ENCODE measurements at places on chromosomes 2 and 18.

GRCh38 chr18:5693699-5694294, 150.0 kb upstream of the EPB41L3 start:
- DNase-seq, result peak; percentile 56

DNA sequence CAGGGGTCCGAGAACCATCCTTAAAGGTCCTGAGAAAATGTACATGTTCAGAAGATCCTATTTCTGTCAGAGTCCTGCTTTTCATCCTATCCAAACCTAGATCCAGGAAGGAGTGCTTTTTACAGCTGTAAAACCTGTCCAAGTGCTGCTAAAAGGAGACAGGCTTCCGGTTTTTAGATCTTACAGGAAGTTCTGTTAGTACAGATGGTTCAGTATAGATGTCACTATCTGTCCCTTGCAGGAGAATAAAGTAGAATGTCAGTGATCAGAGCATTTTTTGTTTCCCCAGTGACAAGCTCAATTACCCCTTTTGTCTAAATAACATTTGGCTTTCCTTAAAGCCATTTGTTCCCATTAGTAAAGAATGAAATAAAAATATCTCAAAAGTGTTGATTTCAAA, 98.3 kb downstream of the NRP2 start:
- no peak for DNase-seq

GRCh38 chr2:23397478-23397877, 12.5 kb downstream of the KLHL29 start:
- DNase-seq, result no peak

GRCh38 chr2:202327858-202328257, 48.3 kb upstream of the BMPR2 start:
- DNase-seq, result no peak

DNA sequence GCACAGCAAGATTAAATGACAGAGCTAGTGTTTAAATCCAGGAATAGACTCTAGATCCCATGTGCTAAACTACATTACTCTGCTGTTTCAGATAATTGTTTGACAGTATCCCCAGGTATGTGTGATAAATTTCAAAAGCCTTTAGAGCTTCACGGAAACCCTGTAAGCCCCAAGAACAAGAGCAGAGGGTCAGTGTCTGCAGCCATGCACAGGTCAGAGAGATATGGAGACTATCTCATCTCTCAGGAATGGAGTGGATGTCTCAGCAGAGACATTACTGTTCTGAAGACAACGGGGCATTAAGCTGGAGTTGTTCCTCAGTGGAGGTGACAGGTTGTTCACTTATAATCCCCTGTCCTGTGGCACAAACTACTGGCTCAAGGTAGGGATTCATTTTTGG, 139.1 kb upstream of the FOSL2 start:
- no peak for DNase-seq

DNA sequence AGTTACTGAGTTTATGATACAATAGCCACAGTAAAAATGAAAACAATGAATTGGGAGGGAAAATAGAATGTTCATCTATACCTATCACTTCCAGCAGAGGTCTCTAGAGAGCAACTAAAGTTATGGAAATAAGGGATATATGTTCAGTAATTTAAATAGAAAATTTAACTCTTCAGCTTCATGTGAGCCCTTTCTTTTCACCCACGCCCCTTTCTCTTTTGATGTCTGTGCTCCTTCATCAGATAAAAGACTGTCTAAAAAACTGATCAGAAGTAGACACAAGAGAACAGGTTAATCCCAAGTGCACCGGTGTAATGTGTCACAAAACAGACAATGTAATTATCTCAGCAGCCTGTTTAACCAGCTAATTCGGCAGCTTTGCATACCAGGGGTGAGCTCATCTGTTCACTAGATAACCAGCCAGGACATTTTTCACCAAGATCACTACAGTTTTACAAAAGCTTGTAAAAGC, 238.5 kb upstream of the ERBB4 start:
- no peak for DNase-seq

DNA sequence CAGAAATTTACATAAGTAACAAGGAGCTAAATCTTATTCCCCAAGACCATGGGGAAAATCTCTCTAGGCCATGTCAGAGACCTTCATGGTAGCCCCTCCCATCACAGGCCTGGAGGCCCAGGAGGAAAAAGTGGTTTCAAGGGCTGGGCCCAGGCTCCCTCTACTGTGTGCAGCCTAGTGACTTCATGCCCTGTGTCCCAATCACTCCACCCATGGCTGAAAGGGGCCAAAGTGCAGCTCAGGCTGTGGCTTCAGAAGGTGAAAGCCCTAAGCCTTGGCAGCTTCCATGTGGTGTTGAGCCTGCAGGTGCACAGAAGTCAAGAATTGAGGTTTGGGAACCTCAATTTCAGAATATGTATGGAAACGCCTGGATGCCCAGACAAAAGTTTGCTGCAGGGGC, 1612.7 kb upstream of the SLC39A10 start:
- no peak for DNase-seq

DNA sequence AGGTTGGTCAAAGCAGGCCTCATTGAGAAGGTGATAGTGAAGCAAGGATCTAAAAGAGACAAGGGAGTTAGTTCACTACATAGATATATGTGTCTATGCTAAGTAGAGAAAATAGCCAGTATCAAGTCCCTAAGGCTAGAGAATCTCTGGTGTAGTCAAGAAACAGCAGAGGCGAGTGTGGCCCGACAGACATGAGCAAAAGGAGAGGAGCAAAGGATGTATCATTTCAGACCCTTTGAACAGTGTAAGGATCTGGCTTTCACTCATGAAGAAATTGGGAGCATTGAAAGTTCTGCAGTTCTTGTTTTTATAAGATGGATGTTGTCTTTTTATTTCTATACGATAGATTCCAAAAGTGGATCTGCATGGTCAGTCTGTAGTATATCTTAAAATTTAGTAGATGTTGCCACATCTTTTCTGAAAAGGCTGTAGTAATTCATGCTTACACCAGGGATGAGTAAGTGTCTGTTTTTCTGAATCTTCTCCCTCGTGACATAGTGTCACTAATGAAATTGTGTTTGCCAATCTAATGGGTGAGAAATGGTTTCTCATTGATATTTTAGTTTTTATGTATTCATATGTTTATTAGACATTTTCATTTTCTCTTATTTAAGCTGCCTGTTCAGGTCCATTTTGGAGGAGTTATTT, 18.8 kb downstream of the SP100 start:
- DNase-seq, result no peak

- no peak for DNase-seq
These were observed 36.6 kb upstream of the TWIST2 start for GRCh38 chr2:238811293-238811692.

DNA sequence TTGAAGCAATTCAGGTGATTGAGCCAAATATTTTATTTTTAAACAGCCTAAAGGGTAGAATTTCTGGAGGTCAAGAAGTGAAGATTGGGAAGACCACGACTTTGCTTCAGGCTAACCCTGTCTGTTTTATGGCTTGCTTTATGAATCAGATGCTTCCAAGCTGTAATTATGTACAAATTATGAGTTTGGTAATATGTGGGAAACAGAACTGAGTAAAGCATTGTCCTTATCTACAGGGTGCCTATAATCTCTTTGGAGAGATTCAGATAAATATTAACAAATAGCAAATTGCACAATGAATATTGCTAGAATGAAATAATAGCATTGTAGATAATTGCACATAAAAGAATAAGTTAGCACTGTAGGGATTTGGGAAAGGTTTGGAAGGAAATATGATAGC, 539.4 kb upstream of the CDH2 start:
- DNase-seq, result no peak

DNA sequence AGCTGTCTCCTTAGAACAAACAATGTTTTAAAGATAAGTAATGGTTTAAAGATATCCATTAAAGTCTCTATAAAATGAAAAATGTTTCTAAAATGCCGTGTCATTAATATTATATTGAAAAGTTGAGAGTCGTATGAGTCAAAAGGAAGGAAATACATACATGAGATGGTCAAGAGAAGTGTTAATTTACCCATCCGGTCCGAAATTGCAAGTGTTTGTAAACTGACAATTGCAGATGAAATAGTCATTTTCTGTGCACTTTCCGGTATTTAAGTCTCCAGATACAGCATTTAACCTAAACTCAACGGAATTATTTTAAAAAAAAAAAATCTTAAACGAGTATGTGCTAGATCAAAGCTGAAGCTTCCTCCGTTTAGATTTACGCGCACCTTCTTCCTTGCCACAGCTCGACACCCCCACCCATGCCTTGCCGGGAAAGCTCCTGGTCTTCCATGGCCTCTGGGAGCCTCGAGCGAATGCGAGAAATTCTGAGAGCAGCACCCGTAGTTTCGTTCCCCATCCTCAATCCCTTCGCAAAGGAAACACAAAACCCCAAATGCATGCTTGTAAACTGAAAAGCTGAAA, 1.8 kb downstream of the DSC3 start:
- no peak for DNase-seq

DNA sequence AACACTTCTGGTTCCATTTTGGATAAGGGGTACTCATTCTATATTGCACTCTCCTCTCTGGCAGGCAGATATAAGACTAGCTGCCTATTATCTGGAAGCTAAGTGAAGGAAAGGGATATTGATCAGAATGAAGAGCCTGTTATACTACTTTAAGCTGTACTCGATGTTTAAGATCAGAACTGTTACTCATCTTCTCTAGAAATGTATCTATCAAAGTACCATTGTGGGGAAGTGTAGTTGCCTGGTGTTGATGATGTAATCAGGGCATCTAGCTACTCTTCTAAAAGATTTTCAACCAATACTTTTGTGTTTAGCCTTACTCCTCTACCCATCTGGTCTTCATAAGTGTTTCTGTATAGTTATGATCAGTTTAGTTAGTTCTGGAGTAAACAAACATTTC, 5.8 kb downstream of the CAMKMT start:
- DNase-seq, result no peak

DNA sequence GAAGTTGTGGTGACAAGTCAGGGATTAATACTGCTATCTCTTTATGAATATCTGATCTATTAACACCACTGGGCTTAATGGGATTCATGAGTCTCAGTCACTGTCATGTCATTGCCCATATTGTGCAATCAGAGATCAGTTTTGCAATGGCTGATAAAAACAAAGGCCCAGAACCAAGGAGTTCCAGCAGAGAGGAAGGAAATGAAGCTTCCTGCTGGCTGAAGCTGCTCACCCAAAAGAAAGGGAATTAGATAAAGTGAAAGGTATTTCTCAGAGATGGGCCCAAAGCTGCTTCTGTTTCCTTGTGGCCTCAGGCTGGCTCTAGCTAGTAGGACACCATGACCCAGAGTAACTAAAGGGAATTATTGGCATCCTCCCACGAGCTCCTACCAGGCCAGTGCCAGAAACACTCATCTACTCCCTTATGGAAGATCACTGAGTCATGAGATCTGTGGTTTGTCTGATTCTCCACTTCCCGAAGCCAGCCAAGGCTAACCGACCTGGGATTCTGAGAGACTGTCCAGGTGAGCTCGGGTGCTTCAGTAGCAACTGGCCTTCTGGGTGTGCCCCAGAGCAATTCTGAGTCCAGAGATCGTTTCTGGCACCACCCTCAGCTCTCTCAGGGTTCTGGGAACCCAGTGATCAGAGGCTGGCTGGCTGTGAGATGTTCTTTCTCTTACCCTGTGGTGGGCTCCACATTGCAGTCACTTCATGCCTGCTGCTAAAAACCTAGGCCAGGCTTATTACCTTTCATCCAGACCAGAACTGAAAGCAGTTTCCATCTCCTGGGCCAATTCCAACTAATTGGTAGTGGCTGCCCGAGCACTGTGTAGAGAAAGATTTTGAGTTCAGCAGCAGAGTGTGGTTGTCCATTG, 129.5 kb upstream of the PELI1 start:
- DNase-seq, result no peak

GRCh38 chr2:236799391-236800026, 229.9 kb downstream of the ACKR3 start:
- no peak for DNase-seq

DNA sequence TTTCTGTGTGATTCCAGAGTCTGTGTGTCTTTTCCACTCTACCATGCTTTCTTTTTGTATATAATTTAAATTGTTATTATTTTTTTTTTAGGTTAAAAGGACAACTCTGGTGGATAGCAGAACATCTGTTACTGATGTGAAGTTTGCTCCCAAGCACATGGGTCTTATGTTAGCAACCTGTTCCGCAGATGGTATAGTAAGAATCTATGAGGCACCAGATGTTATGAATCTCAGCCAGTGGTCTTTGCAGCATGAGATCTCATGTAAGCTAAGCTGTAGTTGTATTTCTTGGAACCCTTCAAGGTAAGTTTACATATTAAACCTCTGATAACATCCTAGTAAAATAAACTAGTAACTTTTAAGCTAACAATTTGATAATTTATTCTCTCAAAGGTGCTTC, 15.3 kb downstream of the SEH1L start:
- DNase-seq, result no peak

- no peak for DNase-seq
These were observed 3.9 kb upstream of the KLHL29 start for GRCh38 chr2:23381084-23381483.

All from right hindlimb (tissue), 1 donor.